ENCODE measurements at places on chromosomes 5 and 9. TPM values are rescaled to one million over a fixed set of nuclear protein-coding genes. Genes with fewer than 3 reads are reported as not detected.

GRCh38 chr9:104869811-104870210 is 58.1 kb downstream of the ABCA1 start:
- H3K36me3 ChIP-seq, result no peaks in the 10 kb centered on the region
- DNase-seq, result no peak
- H3K27me3 ChIP-seq, result no peaks in the 10 kb centered on the region
- peaks cover 3% of the 10 kb centered on the region for H3K4me1 ChIP-seq

DNA sequence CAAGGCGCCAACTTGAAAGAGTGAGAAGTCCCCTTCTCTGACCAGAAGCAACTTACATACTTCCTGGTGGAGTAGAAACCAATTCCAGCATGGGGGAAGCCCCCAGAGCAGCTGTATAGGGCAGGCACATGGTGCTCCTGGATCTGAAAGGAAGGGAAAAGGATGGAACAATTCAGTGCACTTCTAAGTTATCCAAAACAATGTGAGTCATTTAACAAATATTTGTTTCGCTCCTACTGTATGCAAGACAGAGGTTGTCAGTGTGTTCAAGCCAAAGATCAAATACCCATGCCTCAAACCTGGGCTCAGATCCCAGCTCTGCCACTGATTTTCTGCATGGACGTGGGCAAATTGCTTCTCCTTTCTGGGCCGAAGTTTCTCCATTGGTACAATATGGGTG is 67.1 kb downstream of the LHX2 start:
- peaks cover 11% of the 10 kb centered on the region for H3K27me3 ChIP-seq
- H3K4me1 ChIP-seq, result no peaks in the 10 kb centered on the region
- no peaks in the 10 kb centered on the region for H3K36me3 ChIP-seq
- no peak overlapping the region for H3K27ac ChIP-seq
- no peak for DNase-seq
- no peak overlapping the region for H3K4me3 ChIP-seq

GRCh38 chr9:82406456-82407085 is 418.0 kb downstream of the SPATA31D1 start:
- no peak overlapping the region for H3K4me3 ChIP-seq
- H3K27ac ChIP-seq, result no peak overlapping the region
- DNase-seq, result no peak
- no peaks in the 10 kb centered on the region for H3K27me3 ChIP-seq
- H3K36me3 ChIP-seq, result no peaks in the 10 kb centered on the region

The CYLC2 gene
- total RNA-seq, result not detected

Data from activated naive CD8-positive, alpha-beta T cell treated with anti-CD3 and anti-CD28 coated beads for 36 hours (primary cell).